ENCODE measurements at places on chromosomes 5 and 9. TPM values are rescaled to one million over a fixed set of nuclear protein-coding genes. Genes with fewer than 3 reads are reported as not detected.

GRCh38 chr9:13485068-13485596, 205.6 kb upstream of the MPDZ start:
- no peak for DNase-seq

Gene NR2F1-AS1
- total RNA-seq = 23.0 TPM

GRCh38 chr9:35158501-35159280, 3.1 kb upstream of the UNC13B start:
- DNase-seq = no peak

- DNase-seq = no peak
These were observed 742.1 kb downstream of the MTRR start for GRCh38 chr5:8611067-8611466.

Gene IL13
- not detected for total RNA-seq

Gene KIAA0825
- total RNA-seq = 2.9 TPM

DNA sequence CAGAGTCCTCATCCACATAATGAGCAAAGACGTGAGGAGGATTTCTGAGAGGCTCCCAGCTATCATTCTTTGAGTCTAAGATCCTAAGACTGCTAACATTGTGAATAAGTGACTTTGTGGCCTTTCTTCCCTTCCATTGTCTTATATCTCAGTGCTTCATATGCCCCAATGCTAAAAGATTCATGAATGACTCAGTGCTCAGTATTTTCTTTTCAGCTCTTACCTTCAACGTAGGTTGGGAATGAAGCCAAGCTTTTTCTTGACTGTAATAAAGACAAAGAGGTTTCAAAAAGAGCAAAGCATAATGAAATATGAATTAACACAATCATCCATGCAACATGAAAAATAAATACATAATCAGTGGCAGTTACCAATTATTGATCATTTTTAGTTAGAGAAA, 146.4 kb downstream of the ENTREP1 start:
- peak; percentile 44 for DNase-seq

Gene GRIN1
- total RNA-seq = not detected

DNA sequence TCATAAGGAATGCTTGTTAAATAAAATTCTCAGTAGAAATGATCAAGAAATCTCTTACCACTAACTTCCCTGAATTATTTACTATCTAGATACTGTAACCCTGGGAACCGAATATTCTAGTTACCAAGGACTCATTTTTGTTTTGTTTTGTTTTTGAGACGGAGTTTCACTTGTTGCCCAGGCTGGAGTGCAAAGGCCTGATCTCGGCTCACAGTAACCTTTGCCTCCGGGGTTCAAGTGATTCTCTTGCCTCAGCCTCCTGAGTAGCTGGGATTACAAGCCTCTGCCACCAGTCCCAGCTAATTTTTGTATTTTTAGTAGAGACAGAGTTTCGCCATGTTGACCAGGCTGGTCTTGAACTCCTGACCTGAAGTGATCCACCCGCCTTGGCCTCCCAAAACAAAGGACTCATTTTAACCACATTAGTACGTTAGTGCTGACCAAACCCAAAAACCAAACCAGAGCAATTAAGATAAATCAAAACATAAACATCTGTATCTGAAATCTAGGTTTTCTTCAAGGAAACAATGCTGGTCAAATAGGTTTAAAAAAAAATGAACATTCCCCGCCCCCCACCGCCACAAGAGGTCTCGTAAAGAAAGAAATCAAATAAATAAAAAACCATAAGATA, 3.7 kb downstream of the TXN start:
- DNase-seq = no peak
